ENCODE measurements at places on chromosomes 3 and 15.

GRCh38 chr3:62035402-62036057, 337.8 kb downstream of the FEZF2 start:
- DNase-seq = no peak

DNA sequence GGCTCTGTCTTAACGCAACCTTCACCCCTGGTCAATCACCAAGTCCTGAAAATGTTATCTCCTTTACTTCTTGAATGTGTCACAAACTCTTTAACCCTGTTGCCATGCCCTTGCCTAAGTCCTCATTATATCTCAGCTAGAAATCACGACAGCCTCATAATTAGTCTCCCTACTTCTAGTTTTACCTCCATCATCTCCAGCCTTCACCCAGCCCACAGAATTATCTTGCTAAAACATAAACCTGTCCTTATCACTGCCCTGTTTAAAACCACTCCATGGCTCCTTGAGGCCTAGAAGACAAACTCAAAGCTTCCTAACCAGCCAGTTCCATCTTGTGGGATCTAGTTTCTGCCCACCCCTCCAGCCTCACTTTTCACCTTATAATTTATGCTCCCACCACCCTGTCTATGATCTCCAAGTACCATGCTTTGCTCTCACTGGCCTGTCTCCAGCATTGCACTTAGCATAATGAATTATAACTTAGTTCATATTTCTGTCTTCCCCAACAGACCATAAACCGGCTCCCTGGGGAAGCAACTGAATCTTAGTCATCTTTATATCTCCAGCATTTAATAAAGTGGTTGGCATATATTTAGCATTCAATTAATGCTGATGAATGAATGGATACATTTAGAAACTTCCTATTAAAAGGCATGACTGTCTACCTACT, 39.2 kb downstream of the GPR176 start:
- DNase-seq = no peak

- no peak for DNase-seq
These were observed 5.0 kb upstream of the KPNA1 start for GRCh38 chr3:122519693-122520092.

DNA sequence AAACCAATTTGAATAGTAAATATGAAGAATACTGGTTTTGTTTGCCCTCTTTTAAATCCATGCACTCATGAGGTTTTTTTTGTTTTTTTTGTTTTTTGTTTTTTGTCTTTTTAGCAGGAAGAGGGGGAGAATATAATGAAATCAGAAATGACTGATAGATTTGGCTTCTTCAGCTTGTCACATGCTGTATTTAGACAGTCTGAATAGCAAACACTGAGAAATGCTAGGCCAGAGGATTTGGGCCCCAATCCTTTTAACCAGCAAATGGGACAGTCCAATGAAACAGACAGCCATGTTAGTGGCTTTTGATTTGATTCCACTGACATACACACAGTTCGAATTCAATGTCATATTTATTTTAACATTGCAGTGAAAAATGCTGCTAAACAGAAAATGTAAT, 14.2 kb upstream of the CEP152 start:
- DNase-seq = no peak
